ENCODE measurements at places on chromosomes 16 and 17. TPM values are rescaled to one million over a fixed set of nuclear protein-coding genes. Genes with fewer than 3 reads are reported as not detected.

TIMP2 gene
- total RNA-seq: 172 TPM

KRTAP2-1 gene
- total RNA-seq: not detected

KRT16 gene
- total RNA-seq: 78.8 TPM

PABPN1L gene
- not detected for total RNA-seq

MMP28 gene
- 78.4 TPM for total RNA-seq

ITGAX gene
- 2.9 TPM for total RNA-seq

TNP2 gene
- total RNA-seq: not detected

PIRT gene
- 0.47 TPM for total RNA-seq

SPATA32 gene
- total RNA-seq: not detected

KRT25 gene
- total RNA-seq: not detected

SALL1 gene
- total RNA-seq: not detected

SLC9A5 gene
- total RNA-seq: 0.13 TPM

TP53TG3B gene
- total RNA-seq: not detected

CHRNE gene
- not detected for total RNA-seq

FBXW10B gene
- 0.54 TPM for total RNA-seq
